ENCODE measurements at places on chromosomes 1 and 21. TPM values are rescaled to one million over a fixed set of nuclear protein-coding genes. Genes with fewer than 3 reads are reported as not detected.

CFAP107 gene
- not detected for total RNA-seq

REG4 gene
- not detected for total RNA-seq

DNA sequence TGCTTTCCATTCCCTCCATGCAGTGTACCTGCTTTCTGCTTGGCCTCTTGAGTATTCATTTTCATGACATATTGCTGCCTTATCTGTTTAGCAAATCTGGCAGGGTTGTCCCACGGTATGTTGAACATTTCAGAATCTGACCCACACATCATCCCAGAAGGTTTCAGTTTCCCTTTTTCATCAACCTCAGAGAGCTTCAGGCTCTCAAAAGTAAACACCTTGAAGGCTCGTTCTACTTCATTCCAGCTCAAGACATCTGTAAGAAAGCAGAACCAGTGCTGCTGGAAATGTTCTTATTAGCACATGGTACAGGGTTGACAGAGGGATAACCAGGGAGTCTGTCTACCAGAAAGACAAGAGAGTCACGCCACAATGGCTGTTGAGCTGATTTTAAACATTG is 103.6 kb downstream of the SPAG17 start:
- no peak for DNase-seq

GRCh38 chr1:6129313-6129712 is 50.8 kb downstream of the CHD5 start:
- DNase-seq: no peak

- DNase-seq: no peak
Observed at GRCh38 chr1:43235451-43236121, 34.2 kb upstream of the TMEM125 start.

DNA sequence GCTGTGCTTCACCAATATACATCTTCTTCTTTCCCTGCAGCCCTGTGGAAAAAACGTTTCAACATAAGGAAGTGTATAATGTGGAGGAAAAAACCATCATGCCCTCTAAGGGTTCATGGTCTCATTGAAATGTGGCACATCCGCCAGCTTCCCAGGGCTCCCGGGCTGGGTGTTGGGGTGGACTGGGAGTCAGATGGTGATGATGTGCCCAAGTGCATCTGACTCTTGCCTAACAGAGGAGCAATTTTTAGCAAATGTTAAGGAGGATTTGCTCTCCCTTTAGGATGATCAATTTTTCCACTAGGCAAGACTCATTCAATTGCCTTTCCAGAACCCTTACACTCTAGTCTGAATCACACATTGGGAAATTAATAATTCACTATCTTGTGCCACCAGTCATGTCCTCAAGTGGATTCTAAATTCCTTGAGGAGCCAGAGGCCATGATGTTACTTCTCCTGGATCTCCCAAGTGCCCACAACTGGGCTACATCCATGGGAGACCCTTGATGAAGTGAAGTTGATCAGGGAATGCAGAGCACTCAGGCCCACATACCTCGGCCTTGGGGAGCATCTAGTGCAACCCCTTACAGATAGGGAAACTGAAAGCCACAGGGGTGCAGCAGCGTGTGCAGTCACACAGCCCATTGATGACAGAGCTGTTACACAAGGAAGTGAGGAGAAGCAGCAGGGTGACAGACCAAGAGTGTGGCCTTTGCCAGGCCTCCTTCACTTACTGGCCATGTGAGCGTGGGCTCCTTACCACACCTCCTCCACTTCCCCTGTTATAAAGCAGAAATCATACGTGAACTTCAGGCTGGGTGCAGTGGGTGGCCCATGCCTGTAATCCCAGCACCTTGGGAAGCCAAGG is 100.0 kb upstream of the SLC44A3 start:
- peak; percentile 87 for DNase-seq

DNA sequence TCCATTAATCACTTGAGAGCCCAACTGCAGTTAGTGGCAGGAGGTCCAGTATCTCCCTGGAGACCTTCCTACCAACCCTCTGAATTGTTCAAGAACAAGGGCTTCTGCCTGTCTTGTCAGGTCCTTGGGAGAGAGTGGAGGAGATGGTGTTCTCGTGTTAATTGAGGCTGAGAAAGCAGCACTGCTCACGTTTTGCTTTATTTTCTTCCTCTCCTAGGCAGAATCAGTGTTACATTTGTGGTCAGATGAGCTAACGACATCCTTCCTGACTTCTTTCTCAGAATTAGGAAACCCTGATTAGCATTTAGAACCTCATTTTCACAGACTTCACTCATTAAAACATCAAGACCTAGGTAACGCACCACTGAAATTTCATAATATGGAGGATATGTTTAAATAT is 26.4 kb upstream of the LRIG2 start:
- DNase-seq: no peak

- no peak for DNase-seq
Observed at GRCh38 chr1:11648039-11648438, 6.2 kb downstream of the FBXO2 start.

GRCh38 chr1:79215311-79215710 is 208.8 kb upstream of the ADGRL4 start:
- DNase-seq: no peak

DNA sequence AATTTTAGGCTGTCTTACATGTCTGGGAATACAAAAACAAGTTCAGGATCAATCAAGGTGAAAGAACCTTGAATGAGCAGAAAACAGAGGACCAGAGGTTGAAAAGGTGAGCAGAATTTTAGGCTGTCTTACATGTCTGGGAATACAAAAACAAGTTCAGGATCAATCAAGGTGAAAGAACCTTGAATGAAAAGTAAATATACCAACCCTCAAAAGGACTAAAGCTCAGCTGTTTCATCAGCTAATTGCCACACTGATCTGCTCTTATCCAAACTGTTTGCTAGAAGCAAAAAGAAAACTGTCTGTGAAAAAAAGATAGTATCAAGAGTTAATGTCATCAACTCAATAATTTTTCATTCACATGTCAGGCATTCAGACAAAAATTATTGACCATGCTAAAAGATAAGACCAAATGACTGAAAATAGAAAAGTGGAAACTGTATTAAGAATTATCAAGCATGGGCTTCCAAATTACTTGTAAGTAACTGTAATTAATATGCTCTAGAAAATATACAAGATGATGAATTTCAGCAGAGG is 69.2 kb downstream of the LTN1 start:
- DNase-seq: no peak

Measured in spleen (tissue), 13 donors.